ENCODE measurements at places on chromosomes 2 and 18.

DNA sequence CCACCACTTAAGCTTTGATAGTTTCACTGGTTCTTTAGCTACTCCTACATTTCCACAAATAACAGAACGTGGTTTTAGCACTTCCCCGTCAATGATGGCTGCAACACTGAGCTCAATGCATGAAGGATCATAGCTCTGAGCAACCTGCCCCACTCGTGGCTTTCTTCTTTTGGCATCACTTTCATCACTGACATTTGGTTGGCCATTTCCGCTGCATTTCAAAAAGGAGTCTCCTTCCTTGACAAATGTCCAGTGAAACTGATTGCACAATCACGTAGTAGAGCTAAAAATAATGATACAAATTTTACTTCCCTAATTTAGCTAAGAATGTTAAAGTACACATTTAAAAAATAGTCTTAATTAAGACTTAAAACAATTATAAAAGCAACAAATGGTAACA, 205.2 kb upstream of the HDAC4 start:
- no peak for DNase-seq

DNA sequence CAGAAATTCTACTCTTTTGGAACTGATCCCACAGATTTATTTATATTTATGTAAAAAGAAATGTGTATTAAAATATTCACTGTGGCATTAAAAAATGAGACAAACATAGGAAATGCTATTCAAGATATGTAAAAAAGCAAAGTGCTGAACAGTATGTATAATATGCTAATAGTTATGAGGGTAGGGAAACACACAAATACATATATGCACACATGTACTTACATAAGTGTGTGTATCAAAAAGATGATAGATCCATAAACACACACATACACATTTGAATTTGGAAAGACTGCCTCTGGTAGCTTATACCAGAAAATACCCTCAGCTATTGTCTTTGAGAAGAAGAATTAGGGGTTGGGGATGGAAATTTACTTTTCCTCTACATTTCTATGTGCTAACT, 103.2 kb downstream of the MREG start:
- no peak for DNase-seq

- no peak for DNase-seq
Measured at GRCh38 chr2:98870516-98871158, 65.4 kb downstream of the CRACDL start.

GRCh38 chr2:62304429-62305417, 108.8 kb downstream of the B3GNT2 start:
- no peak for DNase-seq

DNA sequence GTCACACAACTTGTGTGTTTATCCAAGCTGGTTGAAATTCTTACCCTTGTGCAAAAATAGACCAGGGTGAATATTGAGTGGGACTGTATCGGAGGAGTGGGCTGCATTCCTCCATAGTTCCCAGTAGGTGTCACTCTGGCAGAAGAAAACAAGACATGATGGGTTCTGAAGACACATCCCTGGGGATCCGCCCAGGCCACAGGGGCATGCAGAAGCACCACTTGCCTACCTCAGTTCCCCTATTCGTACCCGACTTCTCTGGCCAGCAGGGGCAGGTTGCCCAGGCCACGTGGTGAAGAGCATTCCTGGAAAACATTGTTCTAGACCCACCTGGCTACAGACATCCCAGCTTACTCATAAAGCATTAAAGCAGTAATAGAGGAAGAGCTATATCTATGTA, 168.2 kb downstream of the FAM210A start:
- DNase-seq: no peak

GRCh38 chr2:6441800-6442199, 423.9 kb downstream of the CMPK2 start:
- no peak for DNase-seq

DNA sequence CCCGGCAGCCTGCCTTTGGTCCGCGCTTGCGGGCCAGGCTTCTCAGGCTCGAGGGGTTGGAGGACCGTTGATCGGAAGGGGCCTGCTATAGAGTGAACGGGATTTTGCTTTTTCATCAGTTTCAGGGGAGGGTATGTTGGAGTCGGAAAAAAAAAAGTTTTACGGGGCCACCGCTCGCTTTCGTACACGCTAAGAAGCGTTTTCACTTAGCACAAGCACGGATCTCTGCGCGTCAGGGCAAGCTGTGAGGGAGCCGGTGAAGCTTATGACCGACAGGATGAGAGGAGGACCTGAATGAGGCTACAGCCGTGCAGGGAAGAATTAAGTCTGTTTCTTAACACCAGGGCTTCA, 443 bp downstream of the CPSF3 start:
- DNase-seq: peak; percentile 3

DNA sequence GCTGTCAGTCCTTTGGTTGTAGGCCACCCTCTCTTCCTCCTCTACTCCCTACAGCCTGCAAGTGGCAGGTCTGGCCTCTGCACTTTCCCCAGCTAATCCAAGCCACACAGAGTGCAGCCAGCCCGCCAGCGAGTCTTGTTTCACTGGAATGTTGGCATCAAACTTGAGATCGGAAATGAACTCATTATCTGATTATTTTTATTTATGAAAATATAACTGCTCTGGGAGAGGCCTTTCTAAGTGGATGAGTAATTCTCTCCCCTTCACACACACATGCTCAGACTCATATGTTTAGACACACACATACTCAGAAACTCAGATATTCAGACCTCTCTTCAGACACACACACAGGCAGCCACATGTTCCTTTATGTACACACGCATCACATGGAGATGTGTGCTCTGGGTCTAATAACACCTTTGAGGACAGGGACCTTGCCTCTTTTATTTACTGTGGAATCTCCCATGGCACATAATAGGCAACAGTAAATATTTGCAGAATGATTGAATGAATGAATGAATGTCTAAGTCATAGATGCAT, 151.3 kb downstream of the ZFP36L2 start:
- DNase-seq: no peak

All from stimulated activated CD8-positive, alpha-beta memory T cell treated with anti-CD3 and anti-CD28 coated beads, Interleukin-2, amount 100 ng/mL, for 1 hour (primary cell).